ENCODE measurements at places on chromosomes 4 and X.

DNA sequence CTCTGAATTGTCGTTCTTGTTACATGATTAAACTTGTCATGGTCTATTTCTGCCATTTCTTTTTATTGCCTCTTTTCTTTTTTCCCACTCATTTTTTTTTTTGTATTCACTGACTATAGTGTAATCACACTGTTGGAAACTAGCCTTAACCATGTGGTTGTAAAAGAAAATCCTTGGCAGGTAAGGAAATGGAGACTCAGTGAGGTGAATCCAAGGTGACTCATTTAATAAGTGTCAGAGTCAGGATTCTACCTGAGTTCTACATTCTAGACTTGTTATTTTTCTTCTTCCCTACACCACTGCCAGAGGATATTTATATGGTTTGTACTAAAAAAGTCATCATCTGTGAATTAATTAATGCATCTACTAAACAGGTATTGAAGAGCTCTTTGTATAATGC lies 152.2 kb downstream of the CBLL2 start:
- DNase-seq: no peak

DNA sequence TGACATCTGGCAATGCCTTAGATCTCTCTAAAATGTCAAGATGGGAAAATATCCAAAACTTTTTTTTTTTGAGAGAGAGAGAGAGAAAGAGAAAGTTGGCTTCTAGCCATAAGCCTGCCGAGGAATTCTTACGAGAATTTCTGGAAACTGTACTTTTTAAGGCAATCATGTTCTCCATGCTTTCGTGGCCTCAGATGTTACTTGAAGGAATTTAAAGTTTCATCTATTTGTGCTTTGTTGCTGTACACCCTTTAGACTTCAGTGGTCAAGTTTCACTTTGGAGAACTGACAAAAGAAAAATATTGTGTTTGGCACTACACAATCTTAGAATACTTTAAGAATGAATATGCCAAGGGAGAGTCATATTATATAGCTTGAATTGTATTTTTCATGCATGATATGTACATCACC lies 53.9 kb downstream of the FAT4 start:
- DNase-seq: no peak

DNA sequence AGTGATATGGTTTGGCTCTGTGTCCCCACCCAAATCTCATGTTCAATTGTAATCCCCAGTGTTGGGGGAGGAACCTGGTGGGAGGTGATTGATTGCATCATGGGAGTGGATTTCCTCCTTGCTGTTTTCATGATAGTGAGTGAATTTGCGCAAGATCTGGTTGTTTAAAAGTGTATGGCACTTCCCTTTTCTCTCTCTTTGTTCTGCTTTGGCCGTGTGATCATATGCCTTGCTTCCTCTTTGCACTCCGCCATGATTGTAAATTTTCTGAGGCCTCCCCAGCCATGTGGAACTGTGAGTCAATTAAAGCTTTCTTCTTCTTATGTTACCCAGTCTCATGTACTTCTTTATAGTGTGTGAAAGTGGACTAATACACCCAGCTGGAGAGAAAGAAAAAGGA lies 113.0 kb upstream of the AADAT start:
- DNase-seq: no peak

DNA sequence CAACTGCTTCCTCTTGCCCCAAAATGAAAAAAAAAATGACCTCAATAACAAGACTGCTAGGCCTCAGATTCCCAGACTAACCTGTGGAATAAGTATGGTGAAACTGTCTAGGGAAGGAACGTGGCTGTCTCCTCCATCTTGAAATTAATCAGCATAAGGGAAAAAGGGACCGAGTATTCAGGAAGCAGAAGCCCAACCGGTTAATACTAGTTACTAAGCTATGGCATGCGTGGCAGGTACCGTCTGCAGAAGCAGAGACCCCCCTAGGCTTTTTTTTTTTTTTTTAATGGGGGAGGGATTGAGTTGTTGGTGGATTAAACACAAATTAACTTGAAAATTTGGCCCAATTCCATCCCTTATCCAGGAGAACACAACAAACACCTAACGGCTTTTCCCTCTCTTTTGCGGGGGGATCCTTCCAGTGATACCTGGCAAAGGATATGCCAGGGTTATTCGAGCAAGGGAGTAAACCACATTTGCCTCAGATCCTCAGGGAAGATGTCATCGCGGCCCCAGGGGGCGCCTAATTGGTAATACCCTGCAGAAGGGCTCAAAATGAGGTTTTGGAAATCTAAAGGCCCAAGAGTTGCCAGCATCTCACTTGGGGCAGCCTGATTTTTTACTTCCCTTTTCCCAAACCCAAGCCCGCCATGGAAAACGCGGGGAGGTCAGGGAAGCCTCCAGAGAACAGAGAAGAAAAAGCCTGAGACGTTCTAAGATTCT lies 893 bp downstream of the RLIM start:
- peak; percentile 15 for DNase-seq

GRCh38 chr4:113582737-113583136 lies 178.8 kb downstream of the CAMK2D start:
- DNase-seq: no peak

GRCh38 chr4:48985976-48986653 lies at the start of gene CWH43:
Gene CWH43 (plus strand): TSS chr4:48986275. CDS start chr4:48986430, 155 bp downstream.
- no peak for DNase-seq

DNA sequence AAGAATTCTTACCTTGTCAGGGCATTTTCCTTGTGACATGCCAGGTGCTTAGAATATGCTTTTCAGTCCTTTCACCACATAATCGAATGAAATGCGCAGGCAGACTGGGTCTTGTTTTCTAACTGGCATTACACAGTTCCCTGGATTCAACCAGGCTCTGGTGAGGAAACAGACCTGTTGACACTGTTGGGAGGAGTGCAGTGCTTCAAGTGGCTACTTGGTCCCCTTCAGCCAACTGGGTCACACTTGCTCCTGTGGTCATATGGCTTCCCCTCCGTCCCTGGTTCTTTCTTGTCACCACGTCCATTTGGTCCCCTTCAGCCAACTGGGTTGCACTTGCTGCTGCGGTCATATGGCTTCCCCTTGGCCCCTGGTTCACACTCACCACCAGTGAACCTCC lies 9.7 kb downstream of the SMIM20 start:
- no peak for DNase-seq

DNA sequence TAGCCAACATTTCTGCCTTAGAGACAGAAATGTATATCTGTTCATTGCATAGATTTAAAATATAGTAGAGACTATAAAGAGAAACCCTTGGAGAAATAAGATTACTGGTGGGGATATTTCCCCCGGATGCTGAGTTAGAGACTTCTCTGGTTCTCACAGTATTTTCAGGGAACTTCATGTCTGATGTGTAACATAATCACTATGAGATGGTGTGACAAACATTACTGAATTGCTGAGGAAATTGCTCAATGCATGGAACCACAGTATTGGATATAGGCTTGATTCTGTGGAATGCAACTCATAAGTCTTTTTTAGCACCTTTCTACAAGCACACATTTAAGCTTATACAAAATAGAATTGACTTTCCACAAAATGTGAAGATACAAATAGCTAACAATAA lies 152.7 kb downstream of the SOWAHB start:
- no peak for DNase-seq
